ENCODE measurements at places on chromosomes 2 and 18. TPM values are rescaled to one million over a fixed set of nuclear protein-coding genes. Genes with fewer than 3 reads are reported as not detected.

DNA sequence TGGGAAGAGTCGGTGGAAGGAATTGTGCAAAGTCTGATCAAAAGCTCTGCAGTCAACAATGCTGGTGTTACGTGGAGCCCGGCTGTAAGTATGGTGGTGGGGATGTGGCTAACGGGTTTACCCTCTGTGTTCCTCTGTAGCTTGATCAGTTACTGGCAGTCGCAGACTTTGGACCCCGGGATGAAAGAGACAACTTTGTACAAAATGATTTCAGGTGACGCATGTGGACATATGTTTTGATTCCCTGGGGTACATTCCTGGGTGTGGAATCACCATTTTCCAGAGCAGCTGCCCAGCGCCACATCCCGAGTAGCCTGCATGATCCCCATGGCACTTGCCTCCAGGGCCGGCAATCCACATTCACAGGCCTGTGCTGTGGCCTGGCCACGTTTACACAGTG, 9.8 kb downstream of the RBFA start:
- DNase-seq: no peak

DNA sequence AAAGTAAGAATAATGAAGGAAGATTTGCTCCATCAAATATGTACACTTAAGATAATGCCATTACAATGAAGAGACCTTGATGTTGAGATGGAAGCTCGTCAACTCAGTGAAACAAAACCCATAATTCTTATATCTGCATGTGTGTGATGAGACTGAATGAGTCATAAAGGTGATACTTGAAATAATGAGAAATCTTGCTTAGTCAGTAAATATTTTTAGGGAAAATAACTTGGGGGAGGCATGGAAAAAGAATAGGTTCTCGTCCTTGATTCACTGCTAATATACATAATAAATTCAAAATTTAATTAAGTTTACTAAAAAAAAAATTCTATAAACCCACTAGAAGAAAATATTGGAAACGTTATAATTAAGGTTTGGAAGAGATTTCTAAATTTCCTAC, 75.2 kb downstream of the TRIB2 start:
- DNase-seq: no peak

DNA sequence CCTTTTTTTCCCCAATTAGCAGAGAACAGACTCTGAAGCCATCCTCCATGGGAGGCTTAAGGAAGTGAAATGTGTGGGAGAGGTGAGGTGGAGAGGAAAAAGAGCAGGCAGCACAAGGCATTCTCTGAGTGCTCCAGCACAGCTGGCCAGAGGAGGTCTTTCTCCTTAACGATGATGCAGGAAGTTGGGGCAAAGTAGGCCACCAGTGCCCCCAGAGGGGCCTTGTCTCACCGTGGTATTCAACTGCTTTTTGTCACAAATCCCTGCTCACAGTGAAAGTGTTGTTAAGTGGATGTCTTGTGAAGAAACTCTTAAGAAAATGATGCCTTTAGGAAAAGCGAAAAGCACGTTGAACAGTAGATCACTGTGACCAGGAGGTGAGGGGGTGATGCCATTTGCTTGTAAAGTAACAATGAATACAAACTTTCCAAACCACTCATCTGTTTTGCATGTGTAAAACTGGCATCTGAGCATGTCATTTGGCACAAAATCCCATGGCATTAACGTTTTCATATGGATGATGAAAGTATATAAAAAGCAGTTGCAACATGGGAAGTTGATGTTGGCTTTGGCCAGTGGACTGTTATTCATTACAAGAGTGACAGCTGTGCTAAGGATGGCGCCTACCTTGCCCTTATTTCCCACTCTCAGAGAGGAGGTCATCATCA, 49.2 kb upstream of the CDC42EP3 start:
- DNase-seq: peak; percentile 42

DNA sequence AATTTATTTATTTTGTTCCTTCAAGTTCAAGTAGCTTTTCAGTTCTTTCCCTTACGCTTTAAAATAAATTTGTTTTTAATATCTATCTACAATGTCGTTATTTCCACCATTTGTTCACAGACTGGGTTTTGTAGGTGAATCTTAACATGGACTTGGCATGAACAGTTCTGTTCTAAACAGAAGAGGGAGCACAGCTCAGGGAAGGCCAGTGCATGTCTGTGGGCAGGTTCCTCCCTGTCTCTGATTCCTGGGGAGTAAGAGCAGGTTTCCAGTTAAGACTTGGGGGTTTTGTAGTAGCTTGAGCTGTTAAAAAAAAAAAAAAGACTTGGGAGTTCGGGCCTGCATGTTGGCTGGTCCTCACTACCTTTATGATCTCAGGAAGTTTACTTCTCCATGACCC, 11.1 kb downstream of the TTL start:
- DNase-seq: peak; percentile 25

DNA sequence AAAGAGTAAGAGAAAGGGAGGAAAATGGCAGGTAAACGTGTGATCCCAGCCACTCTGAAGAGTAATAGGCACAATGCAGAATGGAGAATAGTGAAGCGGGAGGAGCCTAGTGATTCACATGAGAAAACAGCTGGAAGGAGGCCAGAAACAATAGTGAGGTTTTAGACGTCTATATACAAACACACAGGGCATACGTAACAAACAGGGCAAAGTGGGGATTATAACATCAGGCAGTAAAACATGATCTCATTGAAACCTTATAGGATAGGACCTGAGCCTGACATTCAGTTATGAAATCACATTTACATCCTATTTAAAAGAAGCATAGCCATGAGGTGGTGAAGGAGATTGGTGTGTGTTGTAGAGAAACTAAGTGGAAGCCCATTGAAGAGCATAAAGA, 33.0 kb upstream of the GATA6 start:
- DNase-seq: peak; percentile 32

DNA sequence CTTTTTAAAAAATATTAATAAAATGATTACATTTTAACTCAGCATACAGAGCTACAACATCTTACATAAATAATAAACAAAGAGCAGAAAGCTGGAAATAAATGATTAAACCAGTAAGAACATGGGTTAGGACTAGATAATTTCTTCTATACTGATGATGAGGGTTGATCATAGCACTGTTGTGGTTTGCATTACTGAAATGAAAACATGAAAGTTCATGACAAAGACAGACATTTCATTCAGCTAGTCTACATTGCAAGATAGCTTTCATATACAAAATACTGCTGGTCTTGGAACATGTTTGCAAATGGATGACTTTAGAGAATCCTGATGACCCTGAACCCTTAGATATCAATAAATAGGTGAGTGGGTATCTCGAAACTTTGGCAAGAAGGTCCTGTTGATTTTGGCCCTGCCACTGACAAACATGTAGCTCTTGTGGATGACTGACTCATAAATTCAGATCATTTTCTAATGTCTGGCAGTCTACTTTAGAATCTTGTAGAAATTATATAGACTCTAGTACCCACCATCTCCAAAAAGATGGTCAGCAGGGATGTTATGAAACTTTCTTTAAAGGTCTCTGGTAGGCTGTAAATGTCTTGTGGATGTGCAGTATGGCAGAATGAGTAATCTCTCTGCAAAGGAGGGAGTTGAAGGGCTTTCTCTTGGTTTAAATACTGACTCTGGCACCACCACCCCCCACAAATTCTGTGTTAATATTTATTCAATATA, 15.5 kb upstream of the CDC42EP3 start:
- no peak for DNase-seq

GRCh38 chr2:10617241-10617640, 72.5 kb downstream of the NOL10 start:
- no peak for DNase-seq

DNA sequence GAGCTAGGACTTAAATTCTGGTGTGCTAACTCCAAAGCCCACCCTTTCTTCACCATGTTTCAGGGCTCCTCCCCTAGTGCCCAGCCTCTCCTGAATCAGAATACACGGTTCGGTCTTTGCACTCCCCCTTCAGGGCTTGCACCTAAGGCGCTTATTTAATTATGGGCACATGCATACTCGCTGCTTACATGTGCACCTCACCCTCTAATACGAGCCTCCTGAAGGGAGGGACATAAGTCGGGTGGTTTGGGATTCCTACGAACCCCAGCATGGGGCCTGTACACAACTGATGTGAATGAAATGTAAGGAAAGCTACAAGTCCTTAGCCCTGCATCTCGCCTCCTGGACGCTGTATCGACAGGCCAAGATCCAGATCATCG, 435 bp downstream of the IFT172 start:
- no peak for DNase-seq

GRCh38 chr2:162992828-162993227, 154.3 kb upstream of the KCNH7 start:
- no peak for DNase-seq

DNA sequence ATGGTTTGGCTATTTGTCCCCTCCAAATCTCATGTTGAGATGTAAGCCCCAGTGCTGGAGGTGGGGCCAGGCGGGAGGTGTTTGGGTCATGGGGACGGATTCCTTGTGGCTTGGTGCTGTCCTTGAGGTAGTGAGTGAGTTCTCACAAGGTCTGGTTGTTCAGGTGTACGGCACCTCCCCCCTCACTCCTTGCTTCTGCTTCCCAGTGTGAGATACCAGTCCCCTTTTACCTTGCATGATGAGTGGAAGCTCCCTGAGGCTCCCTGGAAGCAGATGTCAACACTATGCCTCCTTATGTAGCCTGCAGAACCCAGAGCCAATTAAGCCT, 232.6 kb downstream of the LDLRAD4 start:
- no peak for DNase-seq

DNA sequence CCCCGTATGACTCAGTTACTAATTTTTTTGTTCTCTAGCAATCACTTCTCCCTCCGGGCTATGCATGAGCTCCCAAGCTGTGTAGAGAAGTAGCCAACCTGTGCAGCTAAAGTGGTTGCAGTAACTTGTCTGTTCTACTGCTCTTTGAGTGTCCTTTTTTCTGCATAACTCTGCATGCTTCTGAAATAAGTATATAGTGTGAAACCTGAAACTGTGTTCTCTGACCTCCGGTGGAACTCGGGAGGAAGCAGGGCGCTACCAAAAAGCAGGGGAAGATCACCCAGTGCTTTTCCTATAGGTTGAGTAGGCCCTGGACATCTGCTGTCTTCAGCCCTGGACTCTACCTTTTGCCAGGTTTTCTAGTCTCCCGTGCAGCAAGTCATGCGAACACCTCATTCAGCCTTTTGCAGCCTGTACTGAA, 47.8 kb downstream of the PHLPP1 start:
- DNase-seq: no peak

GRCh38 chr2:220463876-220464275, 836.4 kb downstream of the SLC4A3 start:
- DNase-seq: no peak

- no peak for DNase-seq
Measured at GRCh38 chr2:46025081-46025480, 272.1 kb upstream of the EPAS1 start.

- no peak for DNase-seq
Measured at GRCh38 chr2:118844261-118845004, 3.0 kb downstream of the EN1 start.

- no peak for DNase-seq
Measured at GRCh38 chr2:177328056-177328455, 63.5 kb upstream of the NFE2L2 start.

DNA sequence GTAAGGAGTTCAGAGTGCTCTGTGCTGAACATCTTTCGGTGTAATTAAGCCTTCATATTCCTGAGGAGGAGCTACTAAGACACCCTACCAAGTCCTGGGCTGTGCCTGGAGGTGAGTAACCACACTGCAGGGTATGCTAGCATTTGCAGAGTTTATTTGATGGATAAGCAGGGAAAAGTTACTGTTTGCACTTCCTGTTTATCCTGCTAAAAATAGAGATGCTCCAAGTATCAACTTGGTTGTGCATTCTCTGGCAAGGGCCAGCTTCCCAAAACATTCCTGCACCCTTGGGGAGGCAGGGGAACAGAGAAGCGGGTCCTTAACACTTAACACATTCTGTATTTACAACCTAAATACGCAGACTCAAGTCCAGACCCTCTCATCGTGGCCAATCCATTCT, 49.8 kb downstream of the PARD6G start:
- no peak for DNase-seq

DNA sequence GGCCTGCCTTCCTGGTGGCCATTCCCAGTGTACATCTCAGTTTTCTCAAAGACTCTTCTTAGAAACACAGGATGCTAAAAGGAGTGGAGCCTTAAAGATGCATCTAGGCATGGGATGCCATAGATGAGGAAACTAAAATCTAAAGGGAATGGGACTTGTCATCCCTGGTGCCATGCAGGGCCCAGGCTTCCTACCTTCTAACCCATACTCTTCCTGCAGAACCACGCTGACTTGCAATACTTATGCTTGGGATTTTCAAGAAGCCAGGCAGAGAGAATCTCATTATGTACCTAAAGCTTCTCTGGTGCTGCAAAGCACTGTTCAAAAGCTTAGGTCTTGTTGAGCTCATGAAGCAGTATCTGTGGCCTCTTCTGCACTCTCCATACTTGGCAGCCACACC, 329.1 kb downstream of the CYRIA start:
- no peak for DNase-seq

DNA sequence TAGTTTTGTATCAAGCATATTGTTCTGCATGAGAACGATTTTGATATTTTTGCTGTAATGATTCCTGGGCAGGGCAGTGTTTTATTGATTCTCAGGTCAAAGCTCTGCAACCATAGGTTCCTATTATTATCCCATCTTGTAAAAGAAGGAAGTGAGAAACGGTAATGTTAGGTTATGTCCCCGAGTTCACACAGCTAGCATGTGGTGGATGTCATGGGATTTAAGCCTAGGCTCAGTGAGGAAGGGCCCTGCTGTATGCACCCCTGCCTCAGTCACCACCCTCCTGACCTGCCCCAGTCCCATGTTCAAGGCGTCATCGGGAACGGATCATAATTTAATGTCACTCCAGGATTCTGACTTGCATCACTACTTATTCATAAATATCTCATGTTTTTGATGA, 10.7 kb downstream of the ACP1 start:
- DNase-seq: no peak

- DNase-seq: no peak
Measured at GRCh38 chr2:109270505-109271312, 141.7 kb downstream of the SH3RF3 start.

DNA sequence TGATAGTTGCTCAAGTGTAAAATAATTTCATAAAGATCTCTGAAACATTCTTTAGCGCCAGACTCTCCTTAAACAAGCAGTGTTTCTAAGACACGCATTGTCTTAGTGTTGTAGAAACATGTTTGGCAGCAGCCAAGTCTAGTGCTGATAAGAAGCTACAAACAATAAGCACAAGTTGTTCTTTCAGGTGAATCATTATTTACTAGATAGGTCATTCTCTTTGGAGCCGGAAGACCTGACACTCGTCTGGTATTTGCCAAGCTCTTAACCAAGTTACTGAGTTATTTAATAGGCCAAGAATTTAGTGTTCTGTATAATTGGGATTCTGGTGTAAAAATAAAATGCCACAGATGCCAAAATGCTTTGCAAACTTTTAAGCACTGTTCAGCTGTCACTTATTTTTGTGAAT, 852.1 kb downstream of the CPS1 start:
- DNase-seq: peak; percentile 37

GRCh38 chr2:188369365-188369764, 77.7 kb downstream of the GULP1 start:
- DNase-seq: peak; percentile 70

The DSC1 gene
- total RNA-seq: 0.14 TPM

The ERFE gene
- total RNA-seq: 7.7 TPM

The CASP10 gene
- total RNA-seq: 13.0 TPM

The SERPINB13 gene
- total RNA-seq: not detected

The TMEM163 gene
- total RNA-seq: not detected

The TUBB8B gene
- total RNA-seq: 0.07 TPM

The ADGRF3 gene
- not detected for total RNA-seq

The CYS1 gene
- total RNA-seq: 0.14 TPM

The SLC4A3 gene
- total RNA-seq: 0.97 TPM

The POTEJ gene
- not detected for total RNA-seq

The FBXO48 gene
- total RNA-seq: 0.75 TPM

The CBLN2 gene
- 0.61 TPM for total RNA-seq

The CYP26B1 gene
- 0.94 TPM for total RNA-seq

The C2orf66 gene
- 0.84 TPM for total RNA-seq

The ADRA2B gene
- total RNA-seq: not detected

The DNAH6 gene
- 0.06 TPM for total RNA-seq

Data from NCI-H460 (cell line).